Colonic mucosa (tissue), 4 donors: ENCODE measurements at places on chromosomes 4 and X. TPM values are rescaled to one million over a fixed set of nuclear protein-coding genes. Genes with fewer than 3 reads are reported as not detected.

Gene GRIA2
- not detected for total RNA-seq

Gene MGAT4D
- total RNA-seq = not detected

Gene SSX4
- total RNA-seq = not detected

Gene PCDH11X
- total RNA-seq = 0.15 TPM

Gene SAGE1
- total RNA-seq = not detected

Gene SORCS2
- total RNA-seq = 0.74 TPM

Gene FAM47E
- total RNA-seq = 4.8 TPM

Gene ADH7
- total RNA-seq = not detected

Gene RHOXF2
- not detected for total RNA-seq

Gene STEEP1
- 18.8 TPM for total RNA-seq

Gene PTCHD1
- 1.6 TPM for total RNA-seq

Gene AMOT
- 24.2 TPM for total RNA-seq

Gene ABLIM2
- total RNA-seq = 11.1 TPM

Gene DACH2
- 0.05 TPM for total RNA-seq

Gene FAM13A
- 34.0 TPM for total RNA-seq
